Activated naive CD4-positive, alpha-beta T cell treated with anti-CD3 and anti-CD28 coated beads for 36 hours (primary cell): ENCODE measurements at places on chromosomes 11 and 22.
A peak's percentile ranks its signal among the peaks of the same experiment; 100 is the strongest.

GRCh38 chr11:14499178-14499559 lies 442 bp downstream of the COPB1 start:
- peak; percentile 34 for DNase-seq

GRCh38 chr22:28208787-28209186 lies 289.7 kb upstream of the PITPNB start:
- DNase-seq, result no peak

- no peak for DNase-seq
These were observed 113.3 kb downstream of the FAM76B start for GRCh38 chr11:95676308-95676707.

GRCh38 chr11:14905104-14906033 lies 13.3 kb upstream of the CYP2R1 start:
- peak; percentile 91 for DNase-seq

GRCh38 chr11:95140397-95141033 lies 50.9 kb downstream of the ENDOD1 start:
- no peak for DNase-seq

DNA sequence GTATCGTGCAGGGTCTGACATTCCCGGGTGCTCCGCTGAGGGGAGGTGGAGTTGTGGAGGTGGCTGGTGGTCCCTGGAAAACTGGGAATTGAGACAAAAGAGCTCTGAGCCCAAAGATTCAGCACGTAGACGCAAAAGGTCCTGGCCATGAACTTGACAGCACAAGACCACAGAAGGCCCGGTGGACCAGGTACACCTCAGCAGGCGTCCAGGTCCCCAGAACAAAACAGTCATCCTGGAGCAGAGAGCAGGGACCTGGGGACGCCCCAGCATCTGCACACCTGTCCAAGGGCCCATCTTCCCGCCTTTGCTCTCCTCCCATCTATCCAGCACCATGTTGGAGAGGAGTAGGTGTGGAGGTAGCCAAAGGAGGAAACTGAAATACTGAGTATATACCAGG lies 13.8 kb upstream of the MB start:
- DNase-seq, result no peak

DNA sequence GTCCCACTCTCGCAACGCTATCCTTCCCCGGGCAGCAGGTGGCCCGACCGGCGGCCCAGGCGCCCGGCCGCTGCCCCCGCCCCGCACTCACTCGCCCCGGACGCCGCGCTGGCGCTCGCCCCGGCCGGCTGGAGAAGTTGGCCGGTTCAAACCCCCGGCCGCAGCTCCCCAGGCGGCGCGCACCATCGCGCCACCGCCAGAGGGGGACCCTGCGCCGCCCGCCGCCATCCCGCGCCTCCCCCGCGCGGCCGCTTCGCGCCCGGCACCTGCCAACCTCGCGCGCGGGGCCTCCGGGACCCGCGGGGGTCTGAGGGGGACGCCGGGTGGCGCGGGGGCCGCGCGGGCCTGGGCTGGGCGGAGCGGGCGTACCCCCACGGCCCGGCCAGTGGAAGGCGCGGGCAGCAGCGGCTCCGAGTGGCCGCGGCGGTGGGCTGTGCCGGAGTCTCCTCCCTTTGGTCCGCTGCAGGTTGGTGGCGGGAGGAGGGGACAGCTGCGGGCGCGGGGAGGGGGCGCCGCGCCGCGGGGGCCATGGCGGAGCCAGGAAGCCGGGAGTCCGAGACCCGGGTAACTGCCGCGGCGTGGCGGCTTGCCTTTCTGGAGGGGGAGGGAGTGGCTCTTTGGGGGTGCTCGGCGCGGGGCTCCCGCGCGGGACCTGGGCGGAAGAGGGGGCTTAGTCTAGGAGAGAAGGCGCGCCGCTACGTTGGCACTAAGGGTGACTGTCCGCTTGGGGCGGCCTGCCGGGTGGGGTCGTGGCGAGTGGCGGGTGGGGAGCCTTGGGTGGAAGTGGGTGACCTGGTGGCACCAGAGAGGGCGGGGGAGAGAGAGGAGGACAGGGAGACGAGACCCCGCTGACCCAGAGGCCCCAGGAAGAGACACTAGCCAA lies at the start of the genes MPST and TST:
MPST (plus strand) TSS at position 434 of the 883 bp plus-strand sequence; CDS start at position 529, 95 bp downstream.
TST (minus strand) TSS at position 139 of the 883 bp plus-strand sequence. CDS start 715 bp downstream, outside the sequence.
- peak; percentile 18 for DNase-seq

GRCh38 chr22:38285018-38285417 lies 12.2 kb upstream of the TMEM184B start:
- DNase-seq, result no peak

- DNase-seq, result no peak
These were observed 600.1 kb upstream of the KIRREL3 start for GRCh38 chr11:127600674-127601073.

GRCh38 chr11:1936072-1936780 lies 10.9 kb upstream of the MRPL23 start:
- no peak for DNase-seq
